SW 1271 (cell line): ENCODE measurements at places on chromosomes 11 and 22.

DNA sequence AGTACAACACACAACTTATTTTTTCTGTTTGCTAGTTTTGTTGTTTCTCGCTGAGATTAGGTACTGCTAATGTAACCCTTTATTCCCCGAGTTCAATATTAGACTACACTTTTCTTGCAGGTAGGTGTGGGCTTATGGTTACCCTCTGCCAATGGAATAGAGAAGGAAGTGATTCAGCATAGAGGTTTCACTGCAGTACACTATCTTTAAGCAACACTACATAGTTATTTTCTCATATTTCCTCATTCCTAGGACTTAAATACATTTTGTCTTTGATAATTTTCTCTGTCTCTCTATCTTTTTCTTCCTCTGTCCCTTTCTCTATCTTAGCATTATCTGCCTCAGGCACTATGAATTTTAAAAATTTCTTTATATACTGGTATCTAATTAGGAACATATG, 791.0 kb downstream of the FAM181B start:
- no peak for DNase-seq

GRCh38 chr22:46533070-46533833, 4.2 kb downstream of the CELSR1 start:
- DNase-seq = no peak

DNA sequence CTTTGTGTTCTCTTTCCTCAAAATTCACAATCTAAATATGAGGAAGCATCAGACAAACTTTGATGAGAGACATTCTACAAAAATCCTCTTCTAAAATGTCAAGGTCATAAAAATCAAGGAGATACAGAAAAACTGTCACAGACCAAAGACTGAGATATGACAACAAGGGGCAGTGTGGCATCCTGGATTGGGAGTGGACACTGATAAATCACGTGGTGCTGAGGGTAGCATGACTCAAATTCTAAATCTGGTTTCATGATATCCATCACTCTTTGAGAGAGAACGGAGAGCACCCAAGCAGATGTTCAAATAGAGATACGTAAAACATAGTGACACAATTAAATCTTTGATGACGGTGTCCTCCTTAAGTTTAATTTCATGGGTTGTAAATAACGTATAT, 13.0 kb upstream of the CARD18 start:
- no peak for DNase-seq

- no peak for DNase-seq
Measured at GRCh38 chr11:3073029-3073435, 15.8 kb upstream of the CARS1 start.

DNA sequence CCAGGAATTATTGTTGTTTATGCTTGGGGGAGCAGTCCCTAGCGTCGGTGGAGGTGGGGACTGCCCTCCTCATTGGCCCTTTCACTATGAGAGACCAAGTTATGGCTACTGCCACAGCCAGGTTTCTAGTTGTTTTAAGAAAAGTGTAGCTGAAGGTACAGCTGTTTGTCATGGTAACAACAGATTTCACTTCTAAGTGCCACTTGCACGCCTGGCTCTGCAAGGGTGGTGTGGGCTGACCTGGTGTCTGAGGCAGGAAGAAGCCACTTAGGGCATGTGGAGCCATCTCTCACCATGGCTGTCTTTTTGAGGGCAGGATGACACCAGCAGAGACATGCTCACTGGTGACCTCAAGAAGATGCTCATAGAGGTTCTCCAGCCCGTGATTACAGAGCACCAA, 46.3 kb upstream of the MPEG1 start:
- no peak for DNase-seq

GRCh38 chr22:24427500-24428164, at the start of gene ADORA2A:
Gene ADORA2A, plus strand, starts transcription at chr22:24427599. Its CDS starts 5,806 bp downstream, at chr22:24433405.
- DNase-seq = no peak
